ENCODE measurements at places on chromosomes 11 and 22.

- no peak for DNase-seq
These were observed 354.4 kb downstream of the SOX6 start for GRCh38 chr11:16001899-16002426.

- DNase-seq, result no peak
These were observed 22.2 kb upstream of the TP53I11 start for GRCh38 chr11:44972746-44973435.

DNA sequence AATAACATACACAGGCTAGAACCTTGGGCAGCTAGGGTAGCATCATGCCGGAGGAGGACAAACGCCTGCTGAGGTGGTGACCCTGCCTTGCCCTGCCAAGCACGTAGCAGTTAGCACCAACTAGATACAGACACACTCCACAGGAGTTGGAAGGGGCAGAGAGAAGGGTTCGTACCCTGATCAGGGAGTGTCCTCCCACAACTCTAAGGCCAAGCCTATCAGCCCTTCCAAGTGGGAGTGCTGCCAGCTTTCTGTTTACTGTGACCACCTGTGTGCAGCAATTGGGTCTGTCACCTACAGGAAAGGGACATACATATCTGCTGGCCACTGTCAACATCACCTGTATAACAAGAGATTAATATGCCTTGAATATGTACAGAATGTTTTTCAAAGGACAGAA lies 1.9 kb upstream of the THAP7 start:
- DNase-seq, result no peak

GRCh38 chr11:1298695-1299492 lies 10.5 kb downstream of the TOLLIP start:
- DNase-seq, result peak; percentile 49

GRCh38 chr11:114054806-114055205 lies 4.7 kb upstream of the ZBTB16 start:
- DNase-seq, result no peak

DNA sequence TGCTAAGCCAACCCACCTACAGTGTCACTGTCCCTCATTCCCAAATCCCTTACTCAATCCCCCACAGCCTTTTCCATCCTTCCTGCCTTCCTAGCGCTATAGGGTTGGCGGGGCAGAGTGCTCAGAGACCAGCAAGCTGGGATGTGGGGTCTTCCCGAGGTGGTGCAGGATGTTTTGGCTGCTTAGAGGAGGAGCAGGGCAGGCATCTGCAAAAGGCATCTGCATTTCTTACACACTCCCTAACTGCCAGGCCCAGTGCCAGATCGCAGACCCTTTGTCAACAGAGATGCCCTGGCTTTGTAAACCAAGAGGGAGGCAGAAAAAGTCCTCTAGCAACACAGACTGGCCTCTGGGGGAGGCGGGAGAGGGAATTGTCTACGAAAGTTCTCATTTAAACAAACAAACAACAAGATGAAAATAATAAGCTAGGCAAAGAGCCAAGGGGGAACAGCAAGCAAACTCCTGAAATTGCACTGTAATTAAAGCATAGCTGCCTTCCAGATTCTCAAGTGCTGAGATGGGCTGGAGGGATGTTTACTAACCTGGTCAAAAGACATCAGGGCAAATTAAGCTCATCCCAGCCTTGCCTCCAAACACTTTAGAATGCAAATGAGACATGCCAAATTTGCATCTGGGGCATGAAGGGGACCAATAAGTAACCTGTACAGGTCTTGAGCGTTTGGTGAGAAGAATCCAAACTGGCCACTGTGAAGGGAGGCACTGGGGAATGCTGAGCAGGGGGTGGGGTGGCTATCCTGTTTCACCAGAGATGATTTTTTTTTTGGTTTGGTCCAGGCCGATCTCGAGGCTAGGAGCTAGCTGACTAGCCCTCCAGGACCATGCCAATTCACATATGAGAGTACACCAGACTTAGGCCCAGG lies 38.1 kb upstream of the ADA2 start:
- DNase-seq, result no peak
